ENCODE measurements at places on chromosomes 7 and 10.

- DNase-seq = no peak
Measured at GRCh38 chr7:55405856-55406541, 40.9 kb downstream of the LANCL2 start.

- DNase-seq = peak; percentile 72
Measured at GRCh38 chr7:73995330-73995729, 32.6 kb upstream of the ELN start.

GRCh38 chr10:122293156-122293960, 22.3 kb downstream of the BTBD16 start:
- no peak for DNase-seq

DNA sequence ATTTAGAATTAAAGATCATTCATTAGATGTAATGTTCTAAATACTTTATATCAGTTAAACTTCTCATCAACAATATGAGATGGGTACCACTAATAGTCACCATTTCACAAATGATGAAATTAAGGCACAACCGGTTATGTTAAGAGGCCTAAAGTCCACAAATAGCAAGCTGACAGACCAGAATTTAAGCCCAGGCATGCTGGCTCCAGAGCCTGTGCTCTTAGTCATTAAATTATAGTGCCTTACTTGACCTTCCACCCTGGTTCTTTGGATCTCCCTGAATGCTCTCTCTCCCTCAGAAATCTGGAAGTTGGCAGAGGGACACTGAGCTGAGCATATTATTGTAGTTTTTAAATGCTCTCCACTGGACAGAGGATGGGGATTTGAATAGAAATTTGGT, 3.6 kb downstream of the LIPN start:
- DNase-seq = peak; percentile 12

DNA sequence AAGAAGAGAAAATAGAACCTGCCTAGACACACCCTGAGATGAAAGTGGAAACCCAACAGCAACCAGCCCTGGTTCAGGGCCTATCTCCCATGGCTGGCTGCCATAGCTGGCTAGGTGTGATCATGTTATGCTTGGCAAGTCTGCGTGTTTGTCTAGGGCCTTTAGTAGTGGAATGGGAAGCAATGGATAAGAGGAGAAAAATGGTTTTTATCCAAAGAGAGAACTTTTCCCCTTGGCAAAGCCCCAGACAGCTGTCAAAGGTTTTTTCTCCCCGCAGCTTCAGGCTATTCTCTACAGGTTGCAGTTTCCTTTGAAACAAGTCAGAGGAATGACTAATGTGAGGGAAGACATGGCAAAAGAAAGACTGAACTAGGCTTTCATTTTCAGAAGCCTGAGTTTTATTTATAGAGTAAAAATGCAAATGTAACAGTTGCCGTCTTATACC, 161.5 kb downstream of the SEMA3D start:
- DNase-seq = no peak

DNA sequence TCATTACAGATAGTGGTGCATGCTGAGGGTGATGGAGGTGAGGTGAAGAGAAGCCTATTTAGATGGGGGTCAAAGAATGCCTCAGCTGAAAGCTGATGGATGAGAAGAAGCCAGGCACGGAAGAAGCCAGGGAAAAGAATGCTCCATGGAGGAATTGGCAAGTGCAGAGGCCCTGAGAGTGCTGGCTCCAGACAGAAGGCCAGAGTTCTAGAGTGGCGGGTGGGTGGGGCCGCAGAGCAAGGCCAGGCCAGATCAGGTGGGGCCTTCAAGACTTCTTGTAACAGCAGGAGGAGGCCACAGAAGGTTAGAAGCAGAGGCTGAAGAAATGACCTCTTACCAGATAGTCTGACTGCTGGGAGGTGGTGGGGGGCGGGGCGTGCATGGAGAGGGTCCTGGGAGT, 7.3 kb downstream of the EEPD1 start:
- no peak for DNase-seq

DNA sequence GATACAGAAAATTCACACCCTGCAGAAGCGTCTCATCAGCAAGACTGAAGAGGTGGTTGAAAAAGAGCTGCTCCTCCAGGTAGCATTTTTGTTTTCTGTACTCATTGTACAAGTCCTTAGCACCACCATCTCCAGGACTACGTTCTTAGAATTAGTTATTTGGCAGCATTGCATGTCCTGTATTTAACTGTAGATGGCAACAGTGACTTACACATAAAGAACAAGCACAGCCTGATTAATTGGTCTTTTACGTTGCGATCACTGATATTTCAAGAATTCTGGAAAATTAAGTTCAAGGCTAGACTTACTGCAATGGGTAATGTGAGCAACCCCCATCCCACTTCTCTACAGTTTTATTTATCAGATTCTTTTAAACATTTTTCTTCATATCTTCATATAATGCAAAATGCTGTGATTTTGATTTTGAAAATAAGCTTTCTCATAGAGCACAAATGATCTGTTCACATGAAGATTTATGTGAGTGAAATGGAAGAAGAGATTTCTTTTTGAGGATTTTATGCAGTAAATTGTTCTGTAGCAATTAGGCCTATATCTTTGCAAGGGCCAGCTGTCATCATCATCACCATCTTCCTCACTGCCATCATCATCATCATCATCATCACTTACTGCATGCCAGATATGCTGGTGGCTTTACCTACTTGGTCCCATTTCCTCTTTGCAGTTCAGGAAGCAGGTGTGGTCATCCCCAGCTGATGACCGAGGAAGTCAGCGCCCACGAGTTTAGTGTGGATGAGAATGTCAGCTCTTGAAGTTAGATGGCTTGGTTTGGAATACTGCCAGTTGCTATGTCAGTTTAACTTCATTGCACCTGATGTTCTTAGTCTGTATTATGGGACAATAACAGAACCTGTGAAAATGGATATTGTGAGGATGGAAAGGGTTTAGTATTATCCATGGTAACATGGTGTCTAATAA, 53.4 kb downstream of the CFAP58 start:
- peak; percentile 15 for DNase-seq

- DNase-seq = no peak
Measured at GRCh38 chr7:100547872-100548271, 8.9 kb downstream of the AGFG2 start.

All from GM04504 (cell line).